Caco-2 (cell line): ENCODE measurements at places on chromosomes 2 and 18.

DNA sequence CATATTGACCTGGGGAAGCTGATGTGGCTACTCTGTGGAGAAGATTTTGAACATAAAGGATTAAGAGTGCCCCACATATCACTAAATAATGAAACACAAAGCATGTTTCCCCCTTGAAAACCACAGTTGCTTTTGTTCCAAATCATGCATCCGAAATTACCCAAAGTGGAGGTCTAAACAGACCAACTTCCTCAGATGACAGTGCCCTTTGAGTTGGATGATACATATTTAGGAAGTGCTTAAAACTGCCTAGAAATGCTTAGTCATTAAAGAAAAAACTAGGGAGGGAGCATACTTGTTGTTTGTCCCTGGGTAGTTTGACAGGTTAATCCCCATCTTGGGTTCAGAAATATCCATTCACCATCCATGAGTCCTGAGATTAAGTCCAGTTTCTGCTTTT lies 1070.3 kb downstream of the SUCLG1 start:
- DNase-seq = no peak

DNA sequence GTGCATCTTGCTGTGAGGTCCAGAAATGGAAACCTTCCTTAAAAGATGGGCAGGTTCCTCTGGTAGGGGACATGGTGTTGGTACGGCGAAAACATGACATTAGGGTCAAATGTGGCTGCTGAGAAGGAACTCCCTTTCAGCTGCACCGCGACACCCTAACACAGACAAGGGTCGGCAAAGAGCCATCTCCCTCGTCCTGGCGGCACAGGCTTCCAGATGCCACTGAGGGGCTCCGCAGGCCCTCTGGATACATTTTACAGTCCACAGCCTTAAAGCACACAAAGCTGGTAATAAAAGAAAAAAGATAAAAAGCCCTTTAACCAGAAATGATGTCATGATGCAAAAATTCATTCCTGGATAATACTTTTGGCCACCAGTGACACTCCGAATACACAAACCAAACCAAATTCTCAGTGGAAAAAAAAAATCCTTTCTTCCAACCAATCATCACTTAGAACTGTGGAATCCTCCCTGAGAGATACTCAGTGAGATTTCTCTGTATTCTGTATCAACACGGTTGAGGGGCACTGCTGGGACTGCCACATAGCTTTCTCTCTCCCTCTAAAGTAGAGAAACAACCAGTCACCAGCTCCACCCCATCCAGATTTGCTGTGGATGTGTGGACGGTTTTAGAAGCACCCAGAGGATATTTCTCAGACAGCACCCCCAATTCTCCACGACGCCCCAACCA lies 174.8 kb downstream of the HDAC4 start:
- no peak for DNase-seq

DNA sequence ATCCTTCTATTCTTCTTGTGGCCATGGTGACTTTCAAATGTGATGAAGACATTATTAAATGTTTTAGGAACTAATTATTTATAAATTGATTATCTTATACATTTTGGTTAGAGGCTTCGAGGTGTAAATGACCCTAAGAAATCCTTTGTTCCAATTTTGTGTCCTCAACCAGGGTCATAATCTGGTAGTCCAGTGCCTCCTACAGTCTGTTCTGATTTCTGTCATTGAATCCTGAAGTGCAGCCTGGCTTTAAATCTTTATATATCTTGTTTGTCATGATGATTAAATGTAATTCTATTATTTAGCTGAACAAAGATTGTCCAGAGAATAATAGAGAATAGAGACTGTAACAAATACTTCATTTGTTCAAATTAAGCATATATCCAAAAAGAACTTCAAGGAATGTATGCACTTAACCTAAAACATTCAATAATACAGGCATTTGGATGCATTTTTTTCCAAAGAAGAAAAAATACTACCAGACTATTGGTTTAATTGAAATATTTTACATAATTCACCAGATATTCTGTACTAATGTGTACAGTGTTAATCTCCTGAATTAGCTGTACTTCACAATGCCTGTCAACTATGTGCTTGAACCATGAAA lies 89.8 kb downstream of the PRPF40A start:
- DNase-seq = peak; percentile 19

DNA sequence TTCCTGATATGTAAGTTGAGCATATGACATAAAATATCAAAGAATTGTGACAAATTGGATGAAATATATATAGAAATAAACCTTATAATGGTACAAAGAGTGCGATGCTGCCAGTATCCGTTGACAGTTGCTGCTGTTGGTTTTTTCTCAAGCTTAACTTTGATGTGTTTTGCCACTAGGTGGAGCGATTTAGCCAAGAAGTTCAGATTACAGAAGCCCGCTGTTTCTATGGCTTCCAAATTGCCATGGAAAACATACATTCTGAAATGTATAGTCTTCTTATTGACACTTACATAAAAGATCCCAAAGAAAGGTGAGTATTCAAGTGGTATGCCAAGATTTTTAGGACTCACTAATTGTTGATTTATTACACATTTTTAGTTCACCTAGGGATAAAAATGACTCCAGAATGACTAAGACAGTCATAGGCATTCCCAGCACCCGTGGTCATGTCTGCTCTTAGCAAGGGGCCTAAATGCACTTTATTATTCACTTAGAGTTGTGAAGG lies 2.1 kb downstream of the RRM2 start:
- peak; percentile 78 for DNase-seq

- no peak for DNase-seq
These were observed 217.0 kb upstream of the BOD1L2 start for GRCh38 chr18:56929886-56930285.

- no peak for DNase-seq
These were observed 171.9 kb downstream of the ARHGAP28 start for GRCh38 chr18:6901286-6901926.

DNA sequence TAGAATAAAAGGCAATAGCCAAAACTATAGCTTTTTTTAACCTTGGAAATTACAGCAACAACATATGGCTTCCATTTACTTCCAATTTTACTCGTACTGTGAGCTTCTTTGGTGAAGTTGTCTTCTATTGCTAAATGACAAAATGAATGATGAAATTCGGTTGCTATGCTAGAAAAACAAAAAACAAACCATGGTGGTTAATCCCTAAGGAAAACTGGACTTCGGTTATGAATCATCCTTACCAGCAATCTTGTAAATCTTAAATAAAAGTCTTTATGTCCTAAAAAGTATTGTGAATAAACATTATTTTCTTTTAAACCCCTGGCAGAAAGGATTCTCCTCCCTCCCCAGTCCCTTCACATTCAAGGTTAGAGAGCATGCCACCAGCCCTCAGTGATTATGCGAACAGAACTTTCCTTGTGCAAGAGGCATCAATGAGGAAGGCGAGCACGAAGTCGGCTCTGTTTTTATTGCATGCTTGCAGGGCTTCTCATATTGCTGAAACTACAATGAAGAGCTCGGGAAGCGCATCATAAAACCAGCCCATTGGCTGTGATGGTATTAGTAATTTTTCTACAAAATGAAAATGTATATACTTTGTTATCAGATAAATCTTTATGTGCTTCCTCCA lies 62.9 kb downstream of the ZNF521 start:
- no peak for DNase-seq

GRCh38 chr2:26911911-26912861 lies 58.3 kb upstream of the MAPRE3 start:
- DNase-seq = no peak

- DNase-seq = no peak
These were observed 1188.2 kb upstream of the FAM98A start for GRCh38 chr2:34787341-34787740.

DNA sequence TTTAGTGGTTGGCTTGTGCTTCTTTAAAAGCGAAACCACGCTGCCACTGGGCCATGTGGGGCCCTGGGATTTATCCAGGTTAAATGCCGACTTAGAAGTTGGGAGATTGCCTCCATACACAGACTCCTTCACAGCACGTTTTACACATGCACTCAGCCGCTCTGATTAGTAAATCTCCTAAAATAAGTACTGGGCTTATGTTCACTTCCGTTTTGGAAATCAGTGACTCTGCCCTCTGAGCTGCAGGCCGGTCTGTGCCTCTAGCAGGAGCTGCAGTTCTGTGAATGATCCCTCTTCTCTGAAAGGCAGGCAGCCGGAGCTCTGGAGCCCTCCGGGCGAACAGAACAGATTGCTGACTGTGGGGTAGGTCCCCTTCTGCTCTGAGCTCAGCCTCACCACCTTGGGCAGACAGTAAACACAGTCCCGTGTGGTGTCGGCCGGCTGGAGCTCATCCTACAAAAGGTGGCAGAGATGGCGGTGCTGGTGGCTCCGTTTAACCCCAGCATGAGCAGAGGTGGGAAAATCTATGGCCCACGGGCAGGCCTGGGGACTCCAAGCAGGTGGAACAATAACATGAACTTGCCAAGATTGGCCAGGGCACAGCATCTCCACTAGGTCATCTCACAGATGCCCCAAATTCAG lies 9.8 kb upstream of the RAB17 start:
- no peak for DNase-seq

DNA sequence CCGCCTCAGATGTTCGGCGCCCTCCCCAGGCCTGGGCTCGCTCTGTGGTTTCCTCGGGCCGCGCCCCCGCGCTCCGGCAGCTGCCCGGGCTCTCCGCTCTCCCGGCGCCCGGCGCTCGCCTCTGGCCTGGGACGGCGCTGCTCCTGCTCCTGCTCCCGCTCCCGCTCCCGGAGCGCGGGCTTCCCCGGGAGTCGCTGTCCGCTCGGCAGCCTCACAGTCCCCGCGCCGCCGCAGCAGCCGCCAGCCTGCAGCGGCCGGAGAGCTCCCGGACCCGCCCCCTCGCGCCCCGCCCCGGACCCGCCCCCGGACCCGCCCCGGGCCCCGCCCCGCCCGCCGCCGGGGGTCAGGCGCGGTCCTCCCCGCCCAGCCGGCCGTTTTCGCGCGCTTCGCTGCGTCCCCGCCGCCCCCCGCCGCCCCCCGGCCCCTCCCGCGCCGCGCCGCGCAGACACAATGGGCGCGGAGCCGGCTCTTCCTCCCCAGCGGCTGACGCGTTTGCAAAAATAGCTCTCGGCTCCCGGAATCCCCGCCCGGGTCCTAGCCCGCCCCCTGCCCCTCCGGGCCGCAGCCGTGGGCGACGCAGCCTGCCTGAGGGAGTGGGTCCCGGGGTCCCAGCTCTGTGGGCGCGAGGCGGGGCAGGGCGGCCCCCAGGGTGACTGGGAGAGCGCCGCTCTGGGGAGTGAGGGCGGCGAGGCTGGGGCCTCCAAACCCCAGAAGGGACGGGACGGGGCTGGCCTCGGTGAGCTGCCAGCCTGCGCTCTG lies at the start of gene ARL4C:
Gene ARL4C, minus strand, starts transcription at position 247 of the 759 bp plus-strand sequence. CDS start 495 bp downstream, outside the sequence.
- DNase-seq = peak; percentile 48

DNA sequence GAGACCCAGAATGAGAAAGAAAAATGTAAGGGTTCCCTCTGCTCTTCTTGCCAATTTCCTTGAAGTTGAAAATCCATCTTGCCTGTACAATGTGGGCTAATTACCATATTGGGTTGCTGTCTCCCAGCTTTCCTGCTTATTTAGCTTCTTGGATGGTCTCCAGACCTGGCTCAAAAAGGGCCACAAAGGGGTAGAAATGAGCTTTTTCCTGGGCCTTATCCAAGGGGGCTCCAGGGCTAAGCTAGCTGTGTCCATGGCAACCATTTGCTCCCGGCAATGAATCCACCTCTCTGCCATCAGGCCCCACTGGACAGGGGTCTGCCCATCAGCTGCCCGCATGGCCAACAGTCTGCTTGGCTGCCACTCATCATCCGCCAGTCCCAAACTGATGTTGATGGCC lies 85.0 kb downstream of the BOD1L2 start:
- DNase-seq = no peak
